ENCODE measurements at places on chromosomes 4 and X.

DNA sequence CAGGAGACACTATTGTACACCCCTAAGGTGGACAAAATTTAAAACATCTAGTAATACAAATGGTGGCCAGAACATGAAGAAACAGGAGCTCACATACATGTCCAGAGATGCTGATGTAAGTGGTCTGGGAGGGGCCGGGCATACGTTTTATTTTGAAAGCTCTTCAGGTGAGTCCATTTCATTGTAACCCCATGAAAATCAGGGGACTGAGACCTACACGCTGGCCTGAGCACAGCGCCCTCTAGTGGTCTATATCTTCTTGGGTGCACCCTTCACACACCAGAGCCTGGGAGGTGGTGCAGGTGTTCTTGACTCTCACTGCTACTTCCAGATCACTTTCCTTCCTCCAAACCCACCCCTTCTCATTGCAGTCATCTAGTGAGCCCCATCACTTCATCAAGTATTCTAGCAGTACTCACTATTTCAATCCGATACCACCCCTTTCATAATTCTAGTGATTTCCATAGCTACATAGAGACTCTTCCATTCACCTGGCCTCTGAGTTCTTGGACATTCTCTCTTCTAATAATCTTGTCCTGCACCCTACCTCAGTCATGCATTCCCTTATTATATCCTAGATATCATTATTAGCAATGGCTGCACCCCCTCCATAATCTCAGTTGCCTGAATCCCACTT is 4.3 kb upstream of the TLR6 start:
- peak; percentile 81 for DNase-seq

GRCh38 chr4:10998846-10999245 is 314.3 kb upstream of the CLNK start:
- DNase-seq, result no peak

GRCh38 chr4:11049001-11049400 is 364.4 kb upstream of the CLNK start:
- no peak for DNase-seq

GRCh38 chr4:26273616-26273980 is 47.2 kb upstream of the RBPJ start:
- peak; percentile 13 for DNase-seq

GRCh38 chrX:65874765-65875164 is 165.1 kb downstream of the VSIG4 start:
- DNase-seq, result no peak

DNA sequence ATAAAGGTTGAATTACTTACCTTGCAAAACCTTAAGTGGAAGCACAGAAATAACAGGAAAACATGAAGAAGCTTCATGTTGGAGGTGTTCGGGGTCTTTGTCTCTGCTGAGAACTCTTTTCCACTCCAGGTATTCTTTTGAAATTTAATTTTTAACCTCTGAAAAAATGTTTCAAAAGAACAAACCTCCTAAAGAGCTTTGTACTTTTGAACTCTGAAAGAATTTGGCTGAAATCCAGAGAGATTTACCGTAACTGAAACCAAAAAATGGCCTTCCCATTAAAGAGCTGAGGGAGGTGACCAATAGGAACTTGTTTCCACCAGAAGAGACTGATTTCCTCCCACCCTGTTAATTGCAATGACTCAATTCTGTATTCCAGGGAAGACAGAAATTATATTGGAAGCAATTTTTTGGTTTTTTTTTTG is at the start of gene CFI:
Gene CFI, minus strand, starts transcription at position 105 of the 425 bp plus-strand sequence. Its CDS starts 28 bp downstream, at position 77.
- DNase-seq, result peak; percentile 11

DNA sequence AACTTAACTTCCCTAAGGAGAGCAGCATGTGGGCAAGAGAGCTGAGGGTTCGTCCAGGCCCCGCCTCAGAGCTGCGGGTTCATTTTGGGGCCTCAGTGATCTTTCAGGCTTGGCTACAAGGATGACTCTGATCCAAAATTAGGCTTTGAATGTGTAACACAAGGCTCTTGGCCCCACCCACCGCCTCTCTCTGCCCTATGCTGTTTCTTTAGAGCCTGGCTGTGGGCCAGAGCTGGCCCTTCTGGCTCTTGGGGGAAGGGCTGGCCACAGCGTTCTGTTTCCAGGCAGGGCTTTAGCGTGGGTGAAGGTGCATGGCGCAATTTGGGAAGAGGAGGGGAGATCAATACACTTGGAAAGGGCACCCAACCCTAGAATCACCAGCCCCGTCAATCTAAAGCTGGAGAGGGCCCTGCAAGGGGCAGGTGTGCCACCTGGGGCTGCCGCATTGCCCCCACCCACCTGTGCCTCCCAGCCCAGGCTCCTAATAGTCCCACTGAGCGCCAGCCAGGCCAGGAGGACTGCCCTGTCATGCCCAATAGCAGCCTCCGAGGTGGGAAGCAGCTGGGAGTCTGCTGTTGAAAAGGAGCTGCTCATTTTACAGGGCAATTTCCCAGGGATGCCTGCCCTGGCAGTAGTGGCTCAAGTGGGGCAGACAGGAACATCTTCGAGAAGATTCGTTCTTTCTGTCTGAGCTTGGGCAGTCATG is 84.5 kb upstream of the MAML3 start:
- peak; percentile 40 for DNase-seq

DNA sequence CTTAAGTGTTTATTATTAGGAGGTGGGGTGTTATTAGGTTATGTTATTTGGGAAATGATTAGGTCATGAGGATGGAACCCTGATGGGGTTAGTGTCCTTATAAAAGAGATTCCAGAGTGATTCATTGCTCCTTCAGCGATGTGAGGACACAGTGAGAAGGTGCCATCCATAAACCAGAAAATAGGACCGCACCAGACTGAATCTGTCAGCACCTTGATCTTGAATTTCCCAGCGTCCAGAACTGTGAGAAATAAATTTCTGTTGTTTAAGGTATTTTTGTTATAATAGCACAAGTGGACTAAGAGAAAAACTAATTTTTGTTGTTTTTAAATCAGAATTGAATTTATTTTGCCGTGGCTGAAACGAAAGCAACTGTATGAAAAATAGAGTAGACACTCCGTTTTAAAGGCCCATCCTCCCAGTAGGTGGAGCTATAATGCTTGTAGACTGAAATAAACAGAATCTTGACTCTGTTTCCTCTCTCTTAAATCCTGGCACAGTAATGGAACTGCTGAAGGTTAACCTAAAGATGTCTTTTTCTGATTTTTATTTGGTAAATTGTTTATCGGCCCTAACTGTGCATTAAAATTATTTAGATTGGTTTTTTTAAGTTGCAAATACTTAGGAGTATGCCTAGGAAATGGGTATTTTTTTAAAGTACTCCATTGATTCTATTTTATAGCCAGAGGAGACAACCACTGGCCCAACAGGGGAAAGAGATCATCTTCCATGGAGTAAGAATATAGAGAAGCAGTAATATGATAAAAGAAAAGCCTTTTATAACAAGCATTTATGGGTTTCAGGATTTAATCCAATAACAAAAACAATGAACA is 133.2 kb upstream of the ADAMTS3 start:
- DNase-seq, result peak; percentile 36

GRCh38 chr4:73662709-73663546 is 42.7 kb upstream of the RASSF6 start:
- DNase-seq, result peak; percentile 31

DNA sequence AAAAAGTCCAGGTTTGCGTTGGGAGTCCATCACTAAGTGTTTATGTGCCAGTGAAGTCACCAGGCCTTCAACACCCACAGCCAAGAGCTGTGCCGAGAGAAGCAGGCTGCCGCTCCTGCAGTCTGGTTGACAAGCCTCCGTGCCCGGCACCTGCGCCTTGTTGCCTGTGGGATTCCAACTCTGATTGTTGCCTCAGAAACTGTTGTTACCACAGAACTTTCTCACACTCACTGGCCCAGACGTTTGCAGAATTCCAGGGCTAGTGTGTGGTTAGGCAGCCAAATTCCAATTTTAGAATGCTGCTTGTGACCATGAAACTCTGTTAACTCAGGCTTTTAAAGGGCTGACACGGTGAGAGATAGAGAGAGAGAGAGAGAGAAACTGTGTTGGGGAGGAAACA is 119.5 kb upstream of the LIMCH1 start:
- no peak for DNase-seq

- DNase-seq, result peak; percentile 53
Observed at GRCh38 chr4:75432683-75433082, 81.5 kb downstream of the RCHY1 start.

- no peak for DNase-seq
Observed at GRCh38 chr4:48949518-48950219, 36.4 kb upstream of the CWH43 start.

- no peak for DNase-seq
Observed at GRCh38 chr4:37023504-37023903, 221.0 kb upstream of the NWD2 start.

- DNase-seq, result no peak
Observed at GRCh38 chr4:25955705-25956104, 41.7 kb downstream of the SMIM20 start.

- DNase-seq, result no peak
Observed at GRCh38 chrX:67607466-67607865, 63.6 kb downstream of the AR start.

- DNase-seq, result no peak
Observed at GRCh38 chr4:5036239-5036638, 15.0 kb upstream of the STK32B start.

GRCh38 chr4:6620891-6621555 is 19.5 kb upstream of the MRFAP1 start:
- DNase-seq, result no peak

DNA sequence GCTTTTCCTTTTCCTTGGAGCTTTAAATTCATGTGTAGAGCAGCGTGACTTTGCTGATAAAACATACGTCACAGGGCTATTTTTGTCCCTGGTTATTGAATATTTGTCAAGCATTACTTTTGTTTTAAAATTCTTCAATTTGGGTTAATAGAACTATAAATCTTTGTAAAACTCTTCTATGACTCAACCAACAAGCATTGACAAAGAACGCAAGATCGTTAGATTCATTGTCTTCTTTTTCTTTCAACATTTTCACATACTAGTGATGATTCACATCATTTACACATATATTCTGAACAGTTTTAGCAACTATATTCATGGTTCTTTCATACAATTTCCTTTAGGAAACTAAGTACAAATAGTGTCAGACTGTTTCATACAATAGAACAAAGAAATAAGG is 72.0 kb upstream of the GPM6A start:
- no peak for DNase-seq

DNA sequence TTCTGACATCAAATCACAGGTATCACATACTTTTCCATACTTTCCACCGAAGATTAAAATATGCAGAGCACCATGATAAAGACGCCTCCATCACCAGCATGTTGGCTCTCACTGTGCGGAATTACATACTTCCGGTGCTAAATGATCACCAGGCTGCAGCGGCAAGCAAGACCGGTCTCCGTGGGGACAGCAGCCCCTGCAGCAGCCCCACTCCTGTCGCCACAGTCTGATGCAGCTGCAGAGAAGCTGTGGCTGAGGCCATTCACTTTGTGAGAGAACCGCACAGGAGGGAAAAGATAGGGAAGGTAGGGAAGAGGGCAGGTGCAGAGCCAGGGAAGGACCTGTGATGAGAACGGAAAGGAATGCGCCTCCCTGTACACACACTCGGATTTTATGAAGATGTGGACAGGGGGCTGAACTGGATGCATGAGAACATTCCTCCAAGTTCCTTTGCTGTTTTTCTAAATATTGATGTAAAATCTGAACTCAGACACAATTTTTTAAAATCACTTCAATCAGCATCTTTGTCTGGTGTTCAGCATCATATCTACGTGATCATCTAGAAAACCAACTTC is 38.3 kb downstream of the AFAP1 start:
- no peak for DNase-seq

DNA sequence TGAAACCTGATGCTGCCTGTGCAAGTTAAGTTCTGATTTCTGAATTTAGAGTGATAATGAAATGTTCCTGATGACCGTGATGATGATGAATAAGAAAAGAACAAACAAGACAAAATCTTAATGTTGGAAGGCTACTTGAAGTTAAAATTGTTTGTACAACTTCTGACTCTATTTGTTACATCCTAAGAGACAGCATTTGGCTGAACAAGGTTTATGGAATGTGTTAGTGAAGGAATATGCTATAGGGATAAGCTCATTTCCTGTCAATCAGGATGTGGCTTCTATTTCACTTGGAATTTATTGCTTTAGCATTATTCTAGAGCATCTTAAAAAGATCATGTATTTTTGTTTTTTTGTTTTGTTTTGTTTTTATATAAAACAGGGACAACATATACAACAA is 267.5 kb downstream of the FAT4 start:
- no peak for DNase-seq

DNA sequence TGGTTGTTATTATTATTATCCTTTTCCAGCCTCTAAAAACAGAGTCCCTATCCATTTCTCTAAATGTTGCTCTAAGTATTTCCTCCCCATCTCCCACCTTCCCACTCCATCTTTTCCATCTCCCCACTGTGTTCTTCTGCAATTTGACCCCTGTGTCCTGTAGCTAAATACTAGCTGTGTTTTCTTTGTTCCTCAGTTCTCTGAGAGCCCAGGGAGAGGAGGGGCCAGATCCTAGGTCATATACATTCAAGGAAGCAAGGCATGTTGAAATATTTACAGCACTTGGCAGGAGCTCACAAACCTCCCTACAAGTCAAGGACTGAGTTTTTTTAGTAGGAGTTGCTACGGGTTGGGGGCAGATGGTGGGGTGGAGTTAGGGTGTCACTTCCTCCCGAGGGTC is 10.5 kb downstream of the SLC16A2 start:
- DNase-seq, result peak; percentile 9

DNA sequence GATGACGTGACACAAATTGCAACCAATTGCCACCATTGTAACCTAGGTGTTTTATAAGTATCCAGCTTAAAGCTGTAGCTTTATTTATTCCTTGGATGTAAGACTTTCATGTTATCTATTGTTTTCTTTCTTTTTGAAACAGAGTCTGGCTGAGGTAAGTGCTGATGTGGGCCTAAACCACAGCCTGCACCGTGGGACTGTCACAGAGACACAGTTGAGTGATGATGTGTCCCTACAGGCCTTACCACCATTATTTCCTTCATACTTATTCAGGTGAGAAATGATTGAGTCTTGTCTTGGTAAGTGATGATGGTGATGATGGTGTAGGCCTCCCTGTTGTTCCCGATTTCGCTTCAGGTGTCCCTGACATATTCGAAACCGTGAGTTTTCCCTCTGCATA is 8.3 kb downstream of the ATXN3L start:
- DNase-seq, result no peak

DNA sequence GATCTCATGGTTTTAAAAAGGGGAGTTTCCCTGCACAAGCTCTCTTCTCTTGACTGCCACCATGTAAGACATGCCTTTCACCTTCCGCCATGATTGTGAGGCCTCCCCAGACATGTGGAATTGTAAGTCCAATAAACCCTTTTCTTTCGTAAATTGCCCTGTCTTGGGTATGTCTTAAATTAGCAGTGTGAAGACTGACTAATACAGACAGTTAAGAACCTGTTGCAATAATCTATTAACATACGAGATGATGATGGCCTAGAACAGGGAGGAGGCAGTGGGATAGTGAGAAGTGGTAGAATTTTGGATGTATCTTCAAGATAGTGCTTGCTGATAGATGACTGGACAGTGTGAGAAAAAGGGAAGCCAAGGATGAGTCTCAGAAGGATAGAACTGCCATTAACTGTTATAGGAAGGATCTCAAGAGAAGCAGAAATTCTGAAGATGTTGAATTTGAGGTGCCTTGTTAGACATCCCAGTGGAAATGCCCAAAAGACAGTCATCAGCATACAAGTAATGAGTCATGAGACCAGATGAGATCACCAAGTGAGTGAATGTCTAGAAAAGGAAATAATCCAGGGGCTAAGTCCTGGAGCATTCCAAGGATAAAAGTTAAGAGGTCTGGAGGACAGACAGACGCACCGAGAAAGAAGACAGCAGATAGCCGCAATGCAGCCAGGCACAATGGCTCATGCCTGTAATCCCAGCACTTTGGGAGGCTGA is 38.8 kb upstream of the UGDH start:
- no peak for DNase-seq

GRCh38 chr4:102687373-102687981 is 73.3 kb downstream of the MANBA start:
- DNase-seq, result no peak

- no peak for DNase-seq
Observed at GRCh38 chr4:42789041-42789567, 103.4 kb upstream of the GRXCR1 start.
